PC-9 (cell line): ENCODE measurements at places on chromosomes 5 and 9.

DNA sequence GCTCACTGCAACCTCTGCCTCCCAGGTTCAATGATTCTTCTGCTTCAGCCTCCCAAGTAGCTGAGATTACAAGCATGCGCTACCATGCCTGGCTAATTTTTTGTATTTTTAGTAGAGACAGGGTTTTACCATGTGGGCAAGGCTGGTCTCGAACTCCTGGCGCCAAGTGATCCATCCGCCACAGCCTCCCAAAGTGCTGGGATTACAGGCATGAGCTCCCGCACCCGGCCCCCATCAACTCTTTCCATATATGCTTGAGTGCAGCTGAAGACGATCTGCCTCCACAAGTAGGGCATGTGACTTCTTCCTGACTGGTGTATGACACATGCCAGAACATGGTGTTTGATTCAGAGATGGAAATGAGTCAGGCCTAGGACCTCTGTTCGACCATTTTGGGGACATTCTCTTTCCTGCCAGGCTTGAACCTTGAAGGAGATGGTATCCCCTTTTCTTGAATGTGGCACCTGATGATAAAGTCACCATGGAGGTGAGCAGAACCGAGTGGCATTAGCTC, 7.5 kb upstream of the CNOT6 start:
- no peak for DNase-seq

GRCh38 chr9:116304761-116305160, 151.2 kb downstream of the PAPPA start:
- DNase-seq: no peak

DNA sequence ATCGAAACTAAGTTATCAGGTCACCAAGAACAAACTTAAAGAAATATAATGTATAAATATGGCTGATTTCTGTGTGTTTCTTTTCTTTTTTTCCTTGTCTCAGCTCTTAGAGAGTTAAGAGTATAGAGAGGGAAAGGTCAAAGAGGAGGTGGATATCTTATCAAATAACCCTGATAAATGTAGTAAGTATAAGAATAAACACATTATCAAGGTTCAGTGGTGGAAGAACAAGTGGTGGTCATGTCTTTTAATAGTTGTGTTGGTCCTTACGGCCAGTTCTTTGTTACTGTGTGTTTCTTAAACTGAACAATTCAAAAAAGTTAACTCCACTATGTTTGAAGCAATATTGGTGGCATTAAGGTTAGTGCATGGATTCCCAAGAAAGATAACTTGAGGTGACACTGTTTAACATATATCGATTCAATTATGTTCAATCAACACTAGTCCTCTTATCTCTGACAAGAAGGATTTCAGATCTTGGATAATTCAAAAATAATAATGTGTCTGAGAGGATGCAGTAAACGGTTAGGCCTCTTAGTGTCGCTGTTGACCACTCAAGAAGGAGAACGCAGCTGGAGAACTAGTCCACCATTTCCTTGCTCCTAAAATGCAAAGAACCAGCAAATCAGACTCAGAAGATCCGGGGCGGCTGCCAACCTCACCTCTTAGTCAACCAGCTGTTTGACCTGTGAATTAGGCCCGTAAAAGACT, at the start of gene PCDHGA3:
TSS of gene PCDHGA3 (plus strand) at position 588 of the 711 bp plus-strand sequence. CDS start 205 bp downstream, outside the sequence.
- no peak for DNase-seq

DNA sequence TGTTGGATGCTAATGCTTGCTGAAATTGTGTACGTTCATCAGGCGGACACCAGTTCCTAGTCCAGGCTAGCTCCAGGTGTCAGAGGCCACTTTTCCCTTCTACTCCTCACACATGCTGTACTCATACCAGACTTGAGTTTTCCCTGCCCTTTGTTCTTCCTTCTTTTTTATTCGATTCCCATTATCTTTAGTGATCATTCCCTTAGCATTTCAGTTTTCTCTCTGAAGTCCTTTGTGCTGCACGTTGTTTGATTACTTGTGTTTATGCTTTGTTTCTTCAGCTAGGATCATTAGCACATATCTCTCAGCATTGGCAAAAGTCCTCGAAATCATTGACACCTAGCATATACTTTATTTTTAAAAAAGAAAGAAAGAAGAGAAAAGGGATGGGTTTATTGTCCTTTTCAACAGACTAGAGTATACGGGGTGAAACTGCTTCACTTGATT, 409 bp upstream of the COX7C start:
- DNase-seq: no peak

- no peak for DNase-seq
Observed at GRCh38 chr5:116289276-116289675, 204.5 kb downstream of the COMMD10 start.

- DNase-seq: no peak
Observed at GRCh38 chr5:145218019-145218418, 617.1 kb downstream of the PRELID2 start.

- DNase-seq: peak; percentile 76
Observed at GRCh38 chr9:135500525-135501260, at the start of gene MRPS2. MRPS2 (plus strand) TSS chr9:135500682; CDS start chr9:135500711, 29 bp downstream.

- DNase-seq: no peak
Observed at GRCh38 chr9:94822273-94822672, 95.8 kb downstream of the AOPEP start.

DNA sequence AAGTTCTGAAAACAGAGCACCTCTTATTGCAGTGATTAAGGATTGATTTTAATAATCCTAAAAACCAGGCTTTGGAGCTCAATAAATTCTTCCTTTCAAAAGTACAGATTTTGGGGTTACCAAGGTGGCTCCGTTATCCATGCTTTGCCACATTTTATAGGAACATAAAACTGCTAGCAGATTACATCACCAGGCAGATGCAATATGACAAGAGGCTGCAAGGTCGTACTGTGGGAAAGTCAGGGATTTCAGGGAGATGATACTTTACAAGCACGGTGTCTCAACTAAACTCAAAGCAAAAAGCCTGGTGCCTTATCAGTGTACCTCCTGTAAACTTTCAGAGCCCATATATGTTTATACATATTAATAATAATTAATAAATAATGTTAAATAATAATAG, 28.6 kb downstream of the ADAMTSL1 start:
- DNase-seq: no peak

DNA sequence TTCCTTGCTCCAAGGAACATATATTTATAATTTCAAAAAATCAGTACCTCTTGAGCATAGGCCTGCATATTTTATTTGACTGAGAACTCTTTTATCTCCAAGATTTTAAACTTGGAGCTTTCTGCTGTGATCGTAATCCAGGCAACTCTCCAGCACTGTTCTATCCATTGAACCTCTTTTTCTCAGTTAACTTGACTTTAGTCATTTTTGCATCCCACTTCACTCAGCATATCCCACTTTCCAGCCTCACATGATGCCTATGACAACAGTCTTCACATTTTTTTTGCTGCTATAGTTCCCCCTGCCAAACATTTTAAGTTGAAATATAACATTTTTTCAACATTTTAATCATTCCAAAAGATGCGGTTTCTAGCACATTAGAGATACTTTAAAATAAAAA, 9.1 kb upstream of the PSIP1 start:
- no peak for DNase-seq

DNA sequence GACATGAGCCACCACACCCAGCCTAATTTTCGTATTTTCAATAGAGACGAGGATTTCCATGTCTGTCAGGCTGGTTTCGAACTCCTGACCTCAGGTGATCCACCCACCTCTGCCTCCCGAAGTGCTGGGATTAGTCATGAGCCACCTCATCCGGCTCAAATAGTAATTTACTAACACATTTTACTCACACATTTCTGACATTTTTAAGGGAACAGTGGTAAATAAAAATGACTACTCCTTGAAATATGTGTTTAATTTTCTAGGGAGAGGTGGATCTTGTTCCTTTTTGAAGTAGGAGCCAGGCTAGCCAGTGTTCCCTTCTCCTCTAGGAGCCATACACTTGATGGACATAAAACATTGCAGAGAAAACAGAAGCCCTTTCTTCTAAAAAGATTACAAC, 55.2 kb upstream of the ERBIN start:
- DNase-seq: peak; percentile 43

GRCh38 chr9:73617586-73617985, 465.9 kb downstream of the ANXA1 start:
- no peak for DNase-seq

GRCh38 chr9:70519912-70520724, 105.7 kb upstream of the KLF9 start:
- DNase-seq: no peak

DNA sequence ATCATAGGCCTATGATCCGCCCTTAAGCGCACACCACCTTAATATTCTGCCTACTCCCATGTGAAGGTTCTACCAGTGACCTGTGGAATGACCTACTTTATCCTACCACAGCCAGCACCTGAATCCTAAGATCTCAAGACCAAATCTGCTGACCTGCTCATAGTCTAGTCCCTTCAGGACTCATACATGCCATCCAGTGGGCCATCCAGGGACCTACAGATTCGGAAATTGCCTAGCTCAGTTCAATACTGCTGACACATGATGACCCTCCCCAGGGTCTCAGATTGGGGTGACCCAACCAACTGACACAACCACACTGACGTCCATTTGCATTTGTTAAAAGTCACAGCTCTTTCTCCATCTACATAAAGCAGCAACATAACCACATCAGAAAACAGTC, 443.8 kb upstream of the ST8SIA4 start:
- DNase-seq: no peak

GRCh38 chr5:40914835-40915234, 5.5 kb downstream of the C7 start:
- no peak for DNase-seq

DNA sequence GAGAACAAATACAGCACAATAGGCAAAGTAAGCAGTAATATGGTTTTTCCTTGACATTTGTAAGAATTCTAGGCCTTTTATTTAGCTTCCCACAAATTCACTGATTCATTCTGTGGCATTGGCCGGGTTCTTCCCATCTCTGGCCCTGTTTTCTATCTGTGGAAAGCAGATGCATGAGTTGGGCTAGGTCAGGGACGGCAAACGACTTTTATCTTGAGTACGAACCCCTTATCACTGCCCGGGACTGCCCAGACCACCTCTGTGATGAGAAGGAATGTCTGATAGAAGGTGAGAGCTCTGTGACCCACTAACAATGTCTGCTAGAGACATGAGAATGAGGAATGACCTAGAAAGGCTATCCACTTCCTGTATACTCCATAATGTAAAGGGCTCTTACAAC, 35.4 kb upstream of the ADAM19 start:
- no peak for DNase-seq

- DNase-seq: no peak
Observed at GRCh38 chr9:16899606-16900005, 29.1 kb upstream of the BNC2 start.

DNA sequence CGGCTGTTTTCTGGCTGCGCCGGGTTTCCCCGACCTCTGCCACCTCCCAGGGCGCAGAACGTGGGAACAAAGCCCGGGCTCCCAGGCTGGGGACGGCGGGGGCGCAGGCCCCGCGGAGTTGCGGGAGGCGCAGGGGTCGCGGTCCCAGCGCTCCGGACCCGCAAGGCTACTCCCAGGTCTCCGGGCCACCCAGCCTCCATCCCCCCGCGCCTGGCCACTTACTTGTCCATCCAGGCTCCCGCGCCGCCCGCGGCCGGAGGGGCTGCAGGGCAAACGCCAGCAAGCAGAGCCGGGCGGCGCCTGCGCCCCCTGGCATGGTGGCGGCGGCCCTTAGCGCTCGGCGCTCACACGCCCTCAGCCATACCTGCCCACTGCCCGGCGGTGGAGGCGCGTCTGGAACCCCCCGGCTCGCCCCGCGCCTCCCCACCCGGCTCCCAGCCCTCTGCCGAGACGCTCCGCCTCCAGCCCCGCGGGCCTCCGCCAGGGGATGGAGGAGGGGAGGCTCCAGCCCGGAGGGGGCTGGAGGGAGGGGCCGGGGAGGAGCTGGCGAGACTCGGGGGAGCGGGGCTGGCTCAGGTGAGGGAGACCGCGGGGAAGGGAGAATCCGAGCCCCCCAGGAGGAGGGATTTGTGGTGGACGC, at the start of gene ADAM19:
TSS of gene ADAM19 (minus strand) at position 395 of the 640 bp plus-strand sequence. CDS start at position 316, 79 bp downstream.
- no peak for DNase-seq

GRCh38 chr9:83041771-83042170, 21.2 kb downstream of the RASEF start:
- DNase-seq: peak; percentile 92

DNA sequence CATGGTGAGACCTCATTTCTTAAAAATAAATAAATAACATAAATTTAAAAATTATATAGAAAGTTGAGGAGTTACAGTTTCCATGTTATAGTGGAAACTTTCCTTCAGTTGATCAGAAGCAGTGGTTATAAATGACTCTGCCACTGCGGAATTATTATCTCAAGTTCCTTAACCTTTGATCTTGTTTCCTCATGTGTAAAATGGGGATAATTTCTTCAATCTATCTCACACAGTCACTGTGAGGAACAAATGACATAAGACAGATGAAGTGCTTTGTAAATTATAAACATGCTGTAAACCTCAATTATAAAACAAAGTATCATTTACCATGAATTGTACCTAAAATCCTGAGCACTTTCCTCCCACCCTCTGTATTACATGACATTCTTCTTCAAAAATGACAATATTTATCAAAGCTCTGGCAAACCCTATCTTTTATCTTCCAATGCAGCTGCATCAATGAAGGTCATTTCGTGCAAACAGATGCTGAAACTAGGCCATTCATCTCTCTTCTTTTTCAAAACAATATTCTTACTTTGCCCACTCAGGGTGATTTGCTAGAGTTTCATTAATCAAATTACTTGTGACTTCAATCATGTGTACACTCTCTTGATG, 46.8 kb downstream of the TMEM245 start:
- DNase-seq: no peak

- no peak for DNase-seq
Observed at GRCh38 chr9:116697362-116697761, 10.3 kb downstream of the TRIM32 start.

DNA sequence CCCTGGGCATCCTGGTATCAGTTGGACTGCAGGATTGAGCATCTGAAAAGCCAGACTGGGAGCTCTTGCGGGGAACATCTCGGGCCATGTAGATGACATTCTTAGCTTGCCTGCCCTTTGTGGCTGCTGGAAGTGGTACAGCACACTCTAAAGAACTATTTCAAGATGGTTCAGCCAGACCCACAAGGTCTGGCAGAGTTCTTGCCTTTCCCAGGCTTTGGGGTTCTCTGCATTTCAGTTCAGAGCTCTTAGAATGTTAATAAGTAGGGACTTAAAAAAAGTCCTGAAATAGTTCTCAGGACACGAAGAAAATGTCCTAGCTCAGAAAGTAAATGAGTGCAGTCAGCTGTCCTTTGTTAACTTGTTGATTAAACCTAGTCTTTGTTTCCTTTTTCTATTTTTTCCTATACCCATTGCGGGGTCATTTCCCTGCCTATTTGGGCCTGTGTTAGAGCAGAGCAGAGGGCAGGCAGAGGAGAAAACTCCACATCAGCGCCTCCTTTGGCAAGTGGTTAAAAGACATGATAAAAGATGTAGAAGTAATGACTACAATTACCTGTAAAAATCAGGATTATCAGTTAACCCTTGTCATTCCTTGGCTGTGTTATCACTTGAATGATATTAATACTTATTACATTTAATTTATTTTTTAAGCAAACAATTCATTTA, 291.5 kb downstream of the ZSWIM6 start:
- DNase-seq: no peak
